ENCODE measurements at places on chromosomes 2 and 18.

GRCh38 chr18:40088130-40088529 is 1866.9 kb upstream of the PIK3C3 start:
- no peak for DNase-seq

DNA sequence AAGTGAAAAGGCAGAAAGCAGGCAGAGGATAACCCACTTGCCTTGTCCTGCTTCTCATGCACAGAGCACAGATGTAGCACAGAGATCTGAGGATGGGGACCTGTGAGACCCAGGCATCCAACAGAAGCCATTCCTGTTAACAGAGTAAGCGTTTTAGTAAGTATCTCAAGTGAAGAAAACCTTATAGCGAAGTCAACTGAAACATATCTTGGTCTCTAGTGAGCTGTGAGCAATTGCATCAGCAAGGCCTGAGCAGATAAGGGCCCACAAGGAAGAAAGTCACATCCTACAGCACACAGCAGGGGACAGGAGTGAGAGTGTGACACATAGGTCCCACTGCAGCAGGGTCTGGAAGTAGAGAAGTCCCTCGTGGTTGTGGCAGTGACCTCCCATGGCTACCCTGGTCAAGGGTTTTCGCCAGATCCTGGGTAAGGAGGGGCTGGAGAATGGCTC is 248.7 kb upstream of the TNP1 start:
- no peak for DNase-seq

DNA sequence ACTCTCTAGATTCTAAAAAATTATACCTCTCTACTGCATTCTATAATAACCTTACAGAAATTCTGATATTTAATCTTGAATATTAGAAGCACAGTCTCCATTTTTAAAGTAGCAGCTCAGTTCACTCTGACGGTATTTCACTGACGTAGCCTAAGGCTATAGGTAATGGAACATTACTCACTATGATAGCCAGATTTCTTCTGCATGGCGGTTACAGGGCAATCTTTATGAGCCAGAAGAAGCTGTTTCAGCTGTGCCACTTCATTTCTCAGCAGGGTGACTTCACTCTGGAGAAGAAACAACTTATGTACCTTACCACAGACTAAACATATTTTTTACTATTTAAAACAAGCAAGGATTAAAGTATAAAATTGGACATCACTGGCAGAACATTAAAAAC is 75.3 kb upstream of the CHN1 start:
- DNase-seq: no peak

GRCh38 chr2:423479-423878 is 135.6 kb upstream of the ALKAL2 start:
- no peak for DNase-seq

DNA sequence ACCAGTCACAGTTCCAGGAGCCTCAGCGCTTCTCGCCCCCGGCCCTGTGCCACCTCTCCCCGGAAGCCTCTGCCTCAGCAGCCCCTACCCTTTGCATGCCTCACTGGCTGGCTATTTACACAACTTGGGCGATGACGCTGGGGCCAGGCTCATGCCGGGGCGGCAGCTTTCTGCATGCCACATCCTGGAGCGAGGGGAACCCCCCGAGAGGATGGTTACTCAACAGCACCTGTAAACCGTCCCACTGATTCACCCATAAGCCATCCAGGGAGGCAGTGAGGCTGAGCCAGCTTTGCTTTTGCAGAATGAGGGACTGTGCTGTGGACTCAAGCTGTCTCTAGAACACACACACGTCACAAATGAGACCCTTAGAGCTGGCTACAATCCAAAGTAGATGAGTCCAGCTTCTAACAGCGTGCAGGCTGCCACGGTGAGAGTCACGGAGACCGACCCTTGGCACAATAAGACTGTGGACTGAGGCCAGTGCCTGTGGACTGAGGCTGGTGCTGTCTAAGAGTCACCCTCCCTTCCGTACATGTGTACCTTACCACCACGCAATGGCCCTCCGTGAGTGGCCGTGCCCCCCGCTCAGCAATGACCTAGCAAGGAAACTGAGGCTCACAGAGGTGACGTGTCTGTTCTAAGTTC is 45.6 kb upstream of the ODC1 start:
- peak; percentile 65 for DNase-seq

DNA sequence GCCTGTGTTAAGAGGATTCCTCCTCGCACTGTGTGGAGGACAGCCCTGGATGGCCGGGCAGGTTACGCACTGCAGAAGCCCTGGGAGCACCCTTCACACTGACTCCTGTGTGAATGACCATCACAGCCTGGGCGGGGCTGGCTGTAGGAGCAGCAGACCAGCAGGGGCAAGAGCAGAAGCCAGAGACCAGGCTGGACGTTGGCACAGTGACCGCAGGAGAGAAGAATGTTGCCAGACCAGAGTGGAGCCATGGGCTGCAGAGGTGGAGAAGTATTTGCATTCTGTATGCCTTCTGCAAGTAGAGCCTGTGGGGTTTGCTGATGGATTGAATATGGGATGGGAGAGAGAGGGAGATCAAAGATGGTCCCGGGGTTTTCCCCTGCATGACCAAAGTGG is 23.1 kb downstream of the LRRFIP1 start:
- no peak for DNase-seq

- DNase-seq: no peak
Observed at GRCh38 chr2:112004253-112004645, 50.8 kb upstream of the TMEM87B start.

- no peak for DNase-seq
Observed at GRCh38 chr2:68721482-68722101, 13.0 kb upstream of the ARHGAP25 start.

- DNase-seq: no peak
Observed at GRCh38 chr2:28488083-28488830, 7.6 kb upstream of the PLB1 start.

- no peak for DNase-seq
Observed at GRCh38 chr18:48452861-48453323, 43.7 kb upstream of the ZBTB7C start.

GRCh38 chr2:202038471-202039277 is 5.0 kb downstream of the FZD7 start:
- DNase-seq: no peak

All from stimulated activated CD4-positive, alpha-beta T cell treated with anti-CD3 and anti-CD28 coated beads, Interleukin-12 subunit alpha, Interleukin-12 subunit beta, amount 100 ng/mL, for 4 hours (primary cell).